Adipocyte (in vitro differentiated cells): ENCODE measurements at places on chromosomes 12 and 14.

DNA sequence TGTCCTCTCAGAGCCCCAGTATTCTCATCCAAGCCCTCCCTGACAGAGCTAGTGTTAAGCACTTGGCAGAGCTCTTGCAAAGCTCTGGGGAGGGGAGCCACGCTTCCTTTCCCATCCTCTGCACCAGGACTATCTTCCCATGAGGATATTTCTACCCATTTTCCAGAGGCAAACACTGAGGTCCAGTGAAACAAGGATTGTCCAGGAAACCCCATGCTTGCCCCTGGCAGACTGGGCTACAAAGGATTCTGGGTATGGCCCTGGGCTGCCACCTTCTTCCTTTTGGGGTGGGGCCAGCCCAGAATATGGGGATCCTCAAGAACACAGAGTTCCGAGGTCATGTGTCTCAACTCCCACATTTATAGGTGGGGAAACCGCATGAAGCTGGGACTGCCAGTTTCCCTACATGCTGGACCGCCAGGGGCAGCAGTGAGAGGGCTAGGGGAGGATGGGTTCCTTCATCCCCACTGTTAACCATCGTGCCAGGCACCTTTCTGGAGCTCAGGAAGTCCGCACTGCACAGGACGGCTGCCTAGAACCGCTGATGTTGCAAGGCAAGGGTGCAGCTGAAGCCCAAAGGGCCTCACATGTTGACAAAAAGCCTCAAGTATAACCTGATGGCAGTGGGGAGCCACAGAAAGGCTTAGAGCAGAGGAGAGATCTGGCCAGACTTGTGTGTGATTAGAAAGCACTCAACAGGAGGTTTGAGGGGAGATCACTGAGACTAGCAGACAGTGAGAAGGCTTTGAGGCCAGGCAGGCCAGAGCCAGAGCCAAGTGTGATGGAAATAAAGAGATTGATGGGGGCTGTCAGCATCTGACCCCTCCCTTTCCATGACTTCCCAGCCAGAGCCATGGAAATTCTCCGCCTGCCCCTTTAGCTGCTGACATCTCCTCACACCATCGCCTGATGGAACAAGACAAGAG is 5.5 kb upstream of the CCDC85C start:
- DNase-seq, result no peak

GRCh38 chr14:68284333-68284732 is 464.8 kb downstream of the RAD51B start:
- peak; percentile 51 for DNase-seq

DNA sequence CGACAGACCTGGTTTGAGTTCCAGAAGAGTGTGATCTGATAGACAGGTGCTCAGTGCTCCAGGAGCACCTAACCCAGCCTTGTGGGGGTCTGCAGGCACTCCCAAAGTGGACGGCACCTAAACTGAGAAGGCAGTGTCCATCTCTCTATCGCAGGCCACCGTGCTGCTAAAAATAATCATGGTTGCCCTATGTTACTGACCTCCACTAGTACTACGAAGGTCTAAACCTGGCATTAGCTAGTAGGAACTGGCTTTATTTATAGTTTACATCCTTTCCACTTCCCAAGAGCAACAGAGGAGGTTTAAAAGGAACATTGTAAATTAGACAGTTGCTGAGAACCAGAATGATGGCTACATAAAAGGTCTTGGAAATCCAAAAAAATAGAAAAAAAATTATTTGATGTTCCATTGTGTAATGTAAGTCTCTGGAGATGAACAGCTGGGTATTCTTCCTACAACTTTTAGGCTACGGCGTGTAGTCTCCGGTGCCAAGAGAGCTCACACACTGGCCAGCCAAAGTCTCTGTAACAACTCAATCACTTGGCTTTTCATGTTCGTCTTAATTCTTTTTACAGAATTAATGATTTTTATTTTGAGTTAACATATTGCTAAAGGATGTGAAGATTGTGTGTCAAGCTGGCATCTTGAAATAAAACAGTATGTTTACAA is 27.3 kb downstream of the PPFIBP1 start:
- DNase-seq, result no peak

DNA sequence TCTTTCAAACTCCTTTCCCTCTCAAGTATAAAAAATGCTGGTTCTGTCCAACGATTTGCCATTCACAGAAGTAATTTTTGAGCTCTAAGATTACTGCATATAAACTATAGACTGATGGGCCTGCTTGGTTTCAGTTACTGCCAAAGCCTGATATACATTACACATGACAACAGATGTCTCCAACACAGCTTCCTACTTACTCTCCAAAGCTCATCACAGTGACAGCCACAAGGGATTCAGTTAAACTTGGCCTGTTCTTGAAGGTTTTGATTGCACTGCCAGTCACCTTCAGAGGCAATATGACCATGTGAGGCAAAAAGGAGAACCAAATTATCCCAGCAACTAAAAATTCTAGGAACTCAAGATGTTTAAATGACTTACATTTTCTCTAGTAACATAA is 30.1 kb downstream of the STXBP6 start:
- DNase-seq, result no peak

- DNase-seq, result peak; percentile 88
These were observed 55.0 kb downstream of the PHETA1 start for GRCh38 chr12:111313833-111314259.

DNA sequence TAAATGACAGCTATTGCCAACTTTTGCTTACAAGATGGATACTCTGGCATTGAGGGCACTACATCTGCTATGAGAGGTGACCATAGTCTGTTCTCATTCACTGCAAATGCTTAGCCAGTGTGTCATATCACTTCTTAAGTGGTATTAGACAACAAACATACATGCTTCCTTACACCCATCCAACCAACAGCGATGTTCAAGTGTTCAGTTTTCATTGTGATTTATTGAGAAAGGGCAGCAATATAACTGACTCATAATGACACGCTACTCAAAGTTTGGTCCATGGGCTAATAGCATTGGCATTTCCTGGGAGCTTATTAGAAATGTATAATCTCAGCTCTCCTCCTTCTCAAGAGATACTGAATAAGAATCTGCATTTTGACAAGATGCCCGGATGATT is 181.7 kb downstream of the NPAS3 start:
- DNase-seq, result peak; percentile 0
